GM18507 (cell line): ENCODE measurements at places on chromosomes 16 and 17.

DNA sequence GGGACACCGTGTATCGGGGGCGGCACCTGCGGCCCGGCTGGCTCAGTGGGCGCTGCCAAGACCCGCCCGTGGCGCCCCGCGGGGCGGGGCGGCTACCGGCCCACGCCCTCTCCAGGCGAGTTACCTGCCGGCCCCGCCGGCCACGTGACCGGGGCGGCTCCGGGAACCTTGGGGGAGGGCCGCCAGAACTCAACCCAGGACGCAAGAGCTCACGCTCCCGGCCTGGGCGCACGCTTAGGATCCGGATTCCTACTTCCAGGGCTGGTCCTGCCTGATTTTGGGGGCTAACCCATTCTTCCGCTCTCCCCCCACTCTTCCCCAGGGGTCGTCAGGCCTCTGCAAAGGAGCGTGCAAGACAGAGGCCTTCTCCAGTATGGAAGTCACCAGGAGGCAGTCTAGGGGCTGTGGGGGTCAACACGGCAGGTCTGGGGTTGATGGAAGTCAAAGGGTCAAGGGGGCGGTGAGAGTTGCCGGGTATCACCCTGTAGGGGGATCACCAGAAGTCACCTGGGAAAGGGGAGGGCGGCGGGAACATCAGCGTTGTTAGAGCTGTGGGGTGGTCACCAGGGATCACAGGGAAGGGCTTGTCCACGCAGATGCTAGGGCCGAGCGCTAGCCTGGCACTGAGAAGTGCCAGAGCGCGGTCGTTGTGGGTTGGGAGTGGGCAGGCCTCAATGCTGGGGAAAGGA lies 354 bp upstream of the ESRP2 start:
- DNase-seq: no peak

DNA sequence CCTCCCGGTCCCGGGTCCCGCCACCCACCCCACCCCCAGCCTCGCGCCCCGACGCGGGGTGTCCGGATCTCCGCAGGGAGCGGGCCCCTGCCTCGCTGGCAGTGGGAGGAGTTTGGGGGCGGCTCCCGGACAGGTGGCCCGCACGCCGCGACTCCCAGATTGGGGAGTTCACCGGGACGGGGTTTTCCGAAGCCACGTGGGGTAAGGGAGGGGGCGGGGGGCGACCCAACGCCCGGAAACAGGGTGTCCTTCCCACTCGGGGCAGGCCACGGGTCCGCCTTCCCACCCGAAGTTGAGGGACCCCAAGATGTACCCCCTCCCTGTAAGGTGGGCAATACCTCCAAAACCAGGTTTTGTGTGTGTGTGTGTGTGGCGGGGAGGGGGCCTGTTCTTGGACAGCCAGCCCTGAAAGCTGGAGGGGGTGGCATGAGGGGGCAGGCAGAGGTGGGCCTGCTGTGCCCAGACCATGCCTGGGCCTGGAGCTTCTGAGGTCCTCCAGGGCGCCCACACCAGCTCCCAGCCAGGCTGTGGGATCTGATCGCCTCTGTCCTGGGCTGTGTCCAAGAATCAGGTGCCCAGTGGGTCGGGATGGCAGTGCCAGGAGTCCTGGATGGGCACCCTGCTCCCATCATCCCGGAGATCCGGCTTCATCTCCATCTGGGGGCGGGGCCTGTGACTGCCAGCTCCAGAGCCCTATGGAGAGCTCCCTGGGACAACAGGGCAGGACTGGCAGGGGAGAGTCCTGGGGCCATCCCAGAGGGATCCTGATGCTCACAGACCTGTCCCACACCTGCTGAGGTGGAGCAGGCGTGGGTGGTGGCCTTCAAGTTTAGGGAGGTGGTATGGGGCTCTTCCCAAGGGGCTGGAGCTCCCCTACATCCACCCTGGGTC lies 767 bp downstream of the SYNGR2 start:
- DNase-seq: no peak

- no peak for DNase-seq
Observed at GRCh38 chr16:50153596-50154419, 702 bp downstream of the TENT4B start.

DNA sequence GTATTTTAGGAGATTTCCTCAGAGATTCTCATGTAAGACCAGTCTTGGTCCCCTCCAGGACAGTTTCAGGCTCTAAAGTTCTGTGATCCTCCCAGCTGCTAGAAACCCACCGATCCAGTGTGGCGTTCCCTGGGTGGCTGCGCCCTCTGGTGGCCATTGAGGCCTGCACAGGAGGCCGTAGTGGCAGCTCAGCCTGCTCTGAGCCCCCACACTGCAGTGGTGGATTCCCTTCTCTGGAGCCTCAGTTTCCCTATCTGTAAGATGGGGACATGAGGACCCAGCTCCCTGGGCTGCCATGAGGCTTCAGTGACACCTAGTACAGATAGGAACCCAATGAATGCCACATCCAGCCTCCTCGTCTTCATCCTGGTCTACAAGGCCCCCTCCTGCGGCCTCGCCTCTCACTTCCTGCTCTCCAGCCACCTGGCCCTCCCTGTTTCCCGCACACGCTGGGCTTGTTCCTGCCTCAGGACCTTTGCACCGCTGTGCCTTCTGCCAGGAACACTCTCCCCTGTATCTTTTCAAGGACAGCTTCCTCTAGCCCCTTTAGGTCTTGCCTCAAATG lies 16.5 kb downstream of the CCDC102A start:
- peak; percentile 79 for DNase-seq

GRCh38 chr16:68719993-68720489 lies 17.1 kb upstream of the CDH1 start:
- no peak for DNase-seq

GRCh38 chr17:45098081-45098868 lies 34.0 kb downstream of the PLCD3 start:
- no peak for DNase-seq

DNA sequence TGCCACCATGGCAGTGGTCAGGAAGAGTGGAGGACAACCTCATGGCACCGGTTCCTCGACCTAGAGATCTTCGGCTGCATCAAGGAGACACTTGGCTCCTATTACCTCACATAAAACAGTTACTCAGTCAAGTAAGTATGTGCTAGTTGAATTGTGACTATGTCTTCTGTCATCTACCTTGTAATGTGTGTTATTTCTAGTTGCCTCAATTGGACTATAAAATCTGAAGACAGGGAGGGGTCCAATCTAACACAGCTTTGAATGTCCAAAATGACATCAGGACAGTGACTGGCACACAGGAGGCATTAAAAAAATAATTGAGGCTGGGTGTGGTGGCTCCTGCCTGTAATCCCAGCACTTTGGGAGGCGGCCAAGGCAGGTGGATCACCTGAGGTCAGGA lies 17.2 kb downstream of the C16orf86 start:
- DNase-seq: no peak

DNA sequence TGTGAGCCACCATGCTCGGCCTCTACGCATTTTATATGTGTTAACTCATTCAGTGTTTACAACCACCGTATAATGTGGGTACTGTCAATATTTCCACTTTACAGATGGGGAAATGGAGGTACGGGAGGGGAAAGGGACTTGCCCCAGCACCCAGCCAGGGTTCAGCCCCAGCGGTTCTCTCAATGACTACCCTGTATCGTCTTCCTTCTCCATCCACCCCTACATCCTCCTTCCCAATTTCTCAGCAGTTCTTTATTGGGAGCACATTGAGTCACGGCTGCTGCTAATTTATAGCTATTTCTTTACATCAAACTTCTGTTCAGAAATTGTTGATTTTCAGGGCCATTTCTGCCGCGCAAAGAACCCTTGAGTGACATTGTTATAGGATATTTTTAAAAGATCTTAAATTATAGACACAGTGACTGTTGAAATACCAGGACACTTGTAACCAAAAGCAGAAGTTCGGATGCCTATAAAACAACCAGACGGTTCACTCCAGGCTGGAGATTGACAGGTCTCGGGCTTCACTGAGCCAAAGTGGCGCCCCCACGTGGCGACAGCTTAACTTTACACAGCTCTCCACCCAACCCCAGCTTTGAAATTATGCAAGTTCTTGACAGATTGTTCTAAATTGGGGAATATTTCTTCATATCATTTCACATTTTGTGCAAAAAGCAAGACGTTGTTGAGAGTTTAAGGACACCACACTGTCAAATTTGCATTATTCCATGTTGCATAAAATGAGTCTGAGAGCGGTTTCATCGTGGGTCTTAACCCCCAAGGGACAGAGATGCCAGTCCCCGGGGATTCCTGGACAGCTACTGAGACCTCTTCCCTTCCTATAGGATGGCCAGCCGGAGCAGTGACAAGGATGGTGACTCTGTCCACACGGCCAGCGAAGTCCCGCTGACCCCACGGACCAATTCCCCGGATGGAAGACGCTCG lies 11.8 kb downstream of the SYT17 start:
- peak; percentile 58 for DNase-seq

DNA sequence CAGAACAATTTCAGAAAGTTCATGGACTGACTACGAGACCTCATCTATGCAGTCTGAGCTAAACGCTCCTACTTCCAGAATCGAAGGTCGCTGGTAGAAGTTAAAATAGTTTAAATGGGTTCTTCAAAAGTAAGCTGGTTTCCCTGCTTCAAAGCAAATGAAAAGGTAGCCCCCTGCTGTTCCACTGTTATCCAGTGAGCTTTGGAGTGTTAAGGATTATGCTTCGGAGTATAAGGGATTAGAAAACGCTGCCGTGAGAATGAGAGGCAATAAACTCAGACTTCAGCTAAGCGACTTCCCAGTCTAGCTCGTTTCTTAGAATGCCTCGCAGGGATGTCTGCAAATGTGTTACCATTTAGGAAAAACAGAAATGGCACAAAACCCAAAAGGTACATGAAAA lies 12.4 kb downstream of the MLYCD start:
- no peak for DNase-seq

- no peak for DNase-seq
Observed at GRCh38 chr16:53099318-53100130, 44.7 kb downstream of the CHD9 start.

DNA sequence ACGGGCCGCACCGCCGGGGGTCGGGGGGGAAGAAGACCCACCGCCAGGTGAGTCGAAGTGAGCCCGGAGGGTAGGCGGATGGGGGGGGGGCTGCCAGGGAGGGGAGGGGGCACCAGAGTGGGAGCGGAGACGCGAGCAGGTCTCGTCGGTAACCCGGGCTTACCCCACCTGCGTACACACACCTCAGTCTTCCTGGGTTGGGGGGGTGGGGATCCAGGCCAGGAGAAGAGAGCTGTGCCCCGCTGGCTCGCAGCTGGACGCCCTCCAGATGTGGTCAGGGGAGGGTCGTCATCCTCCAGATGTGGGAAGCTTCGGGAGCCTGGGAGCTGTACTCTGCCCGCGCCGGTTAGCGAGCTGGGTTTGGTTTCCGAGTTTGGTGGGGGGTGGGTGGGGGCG lies 1.2 kb downstream of the CACNA1G start:
- DNase-seq: no peak

- DNase-seq: no peak
Observed at GRCh38 chr17:64270885-64271284, 7.8 kb upstream of the TEX2 start.

- DNase-seq: peak; percentile 20
Observed at GRCh38 chr17:43517615-43518386, 28.3 kb downstream of the ETV4 start.

- no peak for DNase-seq
Observed at GRCh38 chr17:58375811-58376210, 23.8 kb upstream of the SUPT4H1 start.
